ENCODE measurements at places on chromosomes 3 and 15. TPM values are rescaled to one million over a fixed set of nuclear protein-coding genes. Genes with fewer than 3 reads are reported as not detected.

Gene COL6A5
- total RNA-seq, result not detected

Gene CHRFAM7A
- 0.76 TPM for total RNA-seq

Gene AMIGO3
- not detected for total RNA-seq

Gene GLDN
- not detected for total RNA-seq

Gene C2CD4A
- 3.2 TPM for total RNA-seq

Gene CELF6
- total RNA-seq, result not detected

Gene RBP2
- not detected for total RNA-seq

Gene SCAMP5
- 18.1 TPM for total RNA-seq

Gene CTXN2
- not detected for total RNA-seq

Gene LIPH
- 0.13 TPM for total RNA-seq

Gene CLDN16
- total RNA-seq, result not detected

Gene COPB2
- 152 TPM for total RNA-seq

Gene GALNT15
- 29.1 TPM for total RNA-seq

Gene EOMES
- not detected for total RNA-seq

Gene ADGRG7
- not detected for total RNA-seq

Gene SLC9C1
- total RNA-seq, result under 0.01 TPM

Gene AHSG
- under 0.01 TPM for total RNA-seq

Gene PLCH1
- under 0.01 TPM for total RNA-seq

- DNase-seq, result no peak
These were observed 38.8 kb upstream of the TIMP4 start for GRCh38 chr3:12197475-12197874.

GRCh38 chr3:36911990-36912804 is 32.7 kb downstream of the TRANK1 start:
- DNase-seq, result peak; percentile 23

GRCh38 chr3:191198932-191199331 is at the start of gene OSTN:
Gene OSTN, plus strand, starts transcription at chr3:191199241. Its CDS starts 13,292 bp downstream, at chr3:191212533.
- DNase-seq, result no peak

- no peak for DNase-seq
These were observed 444 bp upstream of the ABHD14A start for GRCh38 chr3:51974277-51974962.

DNA sequence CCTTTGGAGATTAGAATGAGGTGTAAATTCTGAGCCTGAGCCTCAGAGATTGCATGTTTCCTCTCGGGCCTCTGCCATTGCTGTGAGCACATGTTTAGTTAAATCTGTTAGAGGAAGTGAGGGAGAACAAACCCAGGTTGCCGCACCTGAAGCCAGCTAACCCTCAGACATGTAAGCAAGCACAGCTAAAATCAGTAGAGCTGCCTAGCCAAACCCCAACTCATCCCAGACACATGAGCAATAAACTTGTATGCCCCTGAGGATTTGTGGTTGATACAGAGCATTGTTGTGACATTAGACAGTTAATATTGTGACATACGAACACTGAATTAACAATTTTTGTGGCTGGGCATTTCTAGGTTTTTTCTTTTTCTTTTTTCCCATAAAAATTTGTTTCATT is 41.9 kb downstream of the NMD3 start:
- DNase-seq, result no peak

- DNase-seq, result no peak
These were observed 42.7 kb upstream of the CD200R1L start for GRCh38 chr3:112889357-112889756.

DNA sequence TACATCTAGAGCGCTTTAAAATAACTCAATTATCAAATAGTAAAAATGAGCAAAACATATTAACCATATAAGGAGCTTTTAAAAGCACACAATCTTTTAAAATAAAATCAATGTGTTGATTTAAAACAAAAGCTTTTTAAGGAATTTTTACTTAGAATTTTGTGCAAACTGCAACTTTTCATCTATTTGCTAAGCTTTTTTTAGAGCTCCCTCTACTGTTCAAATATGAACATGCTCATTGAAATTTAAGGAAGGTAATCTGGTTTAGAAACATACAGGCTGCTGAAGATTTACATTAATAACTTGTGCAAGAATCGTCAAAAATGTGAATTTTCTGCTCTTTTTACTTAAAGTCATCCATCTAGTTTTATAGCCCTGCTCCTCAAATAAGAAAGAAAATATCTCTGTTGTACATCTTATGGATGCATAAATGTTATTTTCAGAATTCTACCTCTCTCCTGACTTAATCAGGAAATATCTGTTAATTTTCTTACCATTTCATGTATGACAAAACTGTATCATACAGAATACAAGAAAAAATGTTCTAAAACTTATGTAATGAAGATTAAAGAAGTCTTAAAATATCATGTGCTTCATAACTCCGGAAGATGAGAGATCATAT is 469.4 kb upstream of the ROBO2 start:
- DNase-seq, result no peak

DNA sequence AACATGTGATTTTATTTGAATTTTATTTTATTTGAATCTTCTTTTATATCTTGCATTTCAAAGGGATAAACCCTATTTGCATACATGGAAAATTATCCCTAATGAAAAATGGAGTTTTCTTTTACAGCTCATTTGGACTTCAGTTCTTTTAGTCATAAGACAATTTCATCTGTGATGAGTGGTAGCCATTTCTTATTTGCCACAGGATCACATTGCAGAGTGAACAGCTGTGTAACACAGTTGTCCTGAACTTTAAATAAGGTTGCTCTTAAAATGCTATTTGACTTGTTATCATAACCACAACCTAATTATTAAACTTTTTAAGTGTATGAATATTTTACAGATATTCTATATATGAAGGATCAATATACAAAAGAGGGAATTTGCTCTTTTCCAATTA is 221.7 kb upstream of the ROPN1 start:
- DNase-seq, result no peak

- DNase-seq, result no peak
These were observed 71.3 kb upstream of the GAP43 start for GRCh38 chr3:115552007-115552406.

- DNase-seq, result peak; percentile 53
These were observed 35.2 kb downstream of the SENP8 start for GRCh38 chr15:72153269-72154000.

DNA sequence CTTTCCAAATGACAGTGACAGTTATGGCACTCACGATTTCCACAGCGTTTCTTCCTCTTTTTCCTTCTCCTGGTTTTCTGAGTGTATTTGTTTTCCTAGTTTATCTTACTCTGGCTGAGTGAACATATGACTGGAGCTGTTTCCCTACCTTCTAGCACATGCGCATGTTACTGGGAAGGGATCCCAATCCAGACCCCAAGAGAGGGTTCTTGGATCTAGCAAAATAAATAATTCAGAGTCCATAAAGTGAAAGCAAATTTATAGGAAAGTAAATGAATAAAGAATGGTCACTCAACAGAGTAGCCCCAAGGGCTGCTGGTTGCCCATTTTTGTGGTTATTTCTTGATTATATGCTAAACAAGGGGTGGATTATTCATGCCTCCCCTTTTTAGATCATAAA is 23.8 kb downstream of the METTL6 start:
- no peak for DNase-seq

DNA sequence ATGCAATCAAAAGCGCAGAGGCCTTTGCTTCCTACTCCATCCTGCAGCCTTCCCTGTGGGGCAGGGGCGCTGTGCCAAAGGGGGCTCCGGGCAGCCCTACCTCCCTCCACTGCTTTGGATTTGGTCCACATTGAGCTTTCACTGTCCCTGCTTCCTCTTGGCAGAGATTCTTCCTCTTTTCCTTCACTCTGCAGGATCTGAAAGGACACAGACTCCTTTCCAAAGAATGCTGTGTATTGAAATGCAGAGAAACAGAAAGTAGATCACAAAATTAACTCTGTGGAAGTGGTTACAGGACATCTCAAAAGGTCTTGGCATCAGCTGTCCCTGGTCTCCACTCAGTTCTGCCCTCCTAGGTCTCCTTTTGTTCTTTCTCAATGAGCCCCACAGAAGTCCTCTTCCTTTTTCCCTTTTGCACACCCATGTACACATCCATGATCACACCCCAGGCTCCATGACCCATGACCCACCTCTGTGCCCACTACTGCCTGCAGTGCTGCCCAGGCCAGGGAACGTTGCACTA is 64.1 kb downstream of the CCR1 start:
- no peak for DNase-seq

- DNase-seq, result no peak
These were observed 15.8 kb downstream of the SLC9A9 start for GRCh38 chr3:143832433-143832832.

DNA sequence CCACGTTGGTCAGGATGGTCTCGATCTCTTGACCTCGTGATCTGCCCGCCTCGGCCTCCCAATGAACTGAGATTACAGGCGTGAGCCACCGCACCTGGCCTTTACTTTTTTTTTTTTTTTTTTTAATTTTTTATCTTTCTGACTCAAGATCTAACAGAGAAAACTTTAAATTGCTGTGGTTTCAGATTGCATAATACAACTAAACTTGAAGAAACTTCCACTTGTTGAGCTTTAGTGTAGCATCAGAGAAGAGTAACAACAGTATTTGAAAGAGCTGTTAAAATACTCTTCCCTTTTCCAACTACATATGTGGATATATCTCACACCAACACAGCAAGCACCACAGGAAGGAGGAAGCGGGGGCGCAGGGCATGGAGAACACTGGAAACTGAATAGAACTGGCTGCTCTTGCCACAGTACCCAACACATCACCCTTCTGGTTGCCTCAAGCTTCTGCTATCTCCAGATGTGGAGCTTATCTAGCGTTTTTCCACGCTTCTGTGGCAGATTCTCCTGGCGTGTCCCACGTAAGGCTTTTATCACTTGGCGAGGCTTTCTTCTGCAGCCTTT is 45.4 kb downstream of the MAP6D1 start:
- no peak for DNase-seq

GRCh38 chr3:133941415-133941821 is 45.7 kb upstream of the RAB6B start:
- DNase-seq, result peak; percentile 68

GRCh38 chr3:179260949-179261765 is 10.2 kb upstream of the KCNMB3 start:
- peak; percentile 55 for DNase-seq

- no peak for DNase-seq
These were observed 35.1 kb downstream of the EIF2AK4 start for GRCh38 chr15:39969002-39969394.

GRCh38 chr15:62894322-62895085 is 148.0 kb upstream of the TPM1 start:
- DNase-seq, result peak; percentile 44

DNA sequence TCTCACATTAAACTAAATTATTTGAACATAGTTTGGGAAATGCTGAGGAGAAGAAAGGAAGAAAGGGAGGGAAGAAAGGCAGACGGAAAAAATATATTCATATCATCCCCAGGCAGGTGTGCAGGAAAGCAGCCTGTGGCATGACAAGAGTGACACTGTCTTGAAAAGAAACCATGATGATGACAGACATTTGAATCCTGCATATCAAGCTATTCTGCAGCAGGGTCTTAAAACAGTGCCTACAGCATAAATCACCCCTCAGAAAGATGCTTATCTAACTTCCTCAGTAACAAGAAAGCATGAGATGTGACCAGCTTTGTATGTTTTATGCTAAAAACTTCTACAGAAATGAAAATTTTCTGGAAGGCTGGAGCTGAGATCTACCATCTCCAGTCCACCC is 144.5 kb upstream of the GRM7 start:
- no peak for DNase-seq

DNA sequence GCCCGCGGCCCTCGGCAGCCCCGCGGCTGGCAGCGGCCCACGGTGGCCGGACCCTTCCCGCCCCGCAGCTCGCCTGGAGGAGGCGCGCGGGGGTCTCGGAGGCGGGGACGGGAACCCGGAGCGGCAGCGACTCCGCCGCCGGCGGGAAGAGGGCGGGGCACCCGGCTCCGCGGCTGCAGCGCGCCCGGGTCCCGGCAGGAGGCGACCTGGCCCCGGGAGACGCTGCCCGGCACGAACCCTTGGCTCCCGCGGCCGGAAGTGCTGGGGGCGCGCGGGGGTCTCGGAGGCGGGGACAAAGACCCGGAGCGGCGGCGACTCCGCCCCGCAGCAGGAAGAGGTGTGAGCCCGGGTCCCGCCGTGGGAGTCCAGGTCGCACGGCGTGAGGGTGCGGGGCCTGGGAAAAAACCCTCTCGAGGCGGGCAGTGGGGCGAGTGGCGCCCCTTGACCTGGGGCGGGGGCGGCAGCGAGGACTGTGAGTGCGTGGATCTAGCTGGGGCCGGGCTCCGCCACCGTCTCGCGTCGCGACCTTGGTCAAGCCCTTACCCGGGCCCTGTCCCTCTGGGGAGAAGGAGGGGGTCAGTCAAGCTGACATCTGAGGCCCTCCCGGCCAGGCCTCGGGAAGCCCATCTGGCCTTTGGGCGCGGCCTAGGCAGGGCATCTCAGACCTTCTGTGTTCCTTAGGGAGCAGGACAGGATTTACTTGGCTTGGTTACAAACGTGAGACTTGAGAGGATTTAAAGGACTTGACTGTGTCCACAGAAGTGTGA is at the start of gene CIB2:
CIB2 (minus strand) TSS at position 151 of the 767 bp plus-strand sequence. CDS start 230 bp downstream, outside the sequence.
- no peak for DNase-seq

- DNase-seq, result no peak
These were observed 33.2 kb downstream of the GOLGA8S start for GRCh38 chr15:23387621-23388190.

DNA sequence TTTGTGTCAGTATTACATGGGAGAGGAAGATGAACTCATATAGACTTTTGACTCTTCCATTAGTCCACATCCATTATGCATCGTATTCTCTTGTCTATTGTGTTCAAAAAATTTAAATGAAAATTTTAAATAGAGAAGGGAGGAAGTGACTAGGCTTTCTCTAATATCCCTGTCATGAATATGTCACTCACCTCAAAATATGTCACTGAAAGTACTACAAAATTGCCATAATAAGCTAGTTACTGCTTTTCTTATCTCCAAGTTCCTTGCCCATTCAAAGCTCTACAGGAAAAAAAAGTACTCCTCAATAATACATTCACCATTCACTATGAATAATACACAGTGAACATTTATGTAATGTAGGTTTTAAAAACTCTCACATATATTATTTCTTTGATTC is 22.3 kb upstream of the GHSR start:
- no peak for DNase-seq

GRCh38 chr15:96171853-96172296 is 158.6 kb upstream of the NR2F2 start:
- no peak for DNase-seq

- no peak for DNase-seq
These were observed 178.7 kb downstream of the THRB start for GRCh38 chr3:24315971-24316370.

GRCh38 chr15:64742385-64742784 is 33.0 kb downstream of the RBPMS2 start:
- DNase-seq, result no peak

- peak; percentile 94 for DNase-seq
These were observed 116.0 kb downstream of the XXYLT1 start for GRCh38 chr3:195154793-195155535.

- DNase-seq, result no peak
These were observed 1.3 kb downstream of the CLPX start for GRCh38 chr15:65183865-65184159.

DNA sequence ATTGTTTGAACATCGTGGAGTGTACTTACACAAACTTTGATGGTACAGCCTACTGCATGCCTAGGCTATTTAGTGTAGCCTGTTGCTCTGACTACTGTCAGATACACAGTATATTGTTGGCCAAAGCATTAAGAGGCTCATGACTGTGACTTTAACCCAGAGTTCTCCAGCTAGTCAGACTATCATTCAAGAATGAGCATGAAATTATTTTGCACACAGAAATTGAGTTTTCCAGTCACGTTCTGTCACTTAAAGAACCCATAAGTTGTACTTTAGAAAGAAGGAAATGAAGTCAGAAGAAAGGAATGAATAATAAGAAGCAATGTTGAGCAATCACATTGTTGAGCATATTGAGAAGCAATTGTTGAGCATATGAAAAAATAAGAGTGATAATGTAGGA is 37.6 kb upstream of the SLC22A13 start:
- DNase-seq, result no peak
